NCI-H2171 treated with DMSO at 0.1 percent for 48 hours (cell line): ENCODE measurements at places on chromosomes 16 and 17.

- DNase-seq, result peak; percentile 45
Measured at GRCh38 chr17:60720763-60721531, 43.3 kb downstream of the BCAS3 start.

DNA sequence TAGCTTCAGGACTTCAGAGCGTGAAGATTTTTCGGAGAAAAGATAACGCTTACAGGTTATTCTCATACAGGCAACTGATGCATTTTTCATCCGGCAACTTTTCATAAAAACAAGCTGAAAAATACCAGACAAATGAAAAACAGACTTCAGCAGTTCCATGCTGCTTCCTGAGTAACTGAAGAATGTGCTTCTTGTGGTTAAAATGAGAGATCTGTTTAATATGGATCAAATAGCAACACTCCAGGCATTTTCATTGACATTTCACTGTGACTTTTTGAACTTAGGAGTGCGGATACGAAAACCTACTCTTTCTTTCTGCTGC is 705 bp upstream of the PITPNC1 start:
- no peak for DNase-seq

- peak; percentile 93 for DNase-seq
Measured at GRCh38 chr16:21150375-21151001, at the start of gene DNAH3. Gene DNAH3 (minus strand): TSS chr16:21150846. CDS start chr16:21150319, 527 bp downstream.

DNA sequence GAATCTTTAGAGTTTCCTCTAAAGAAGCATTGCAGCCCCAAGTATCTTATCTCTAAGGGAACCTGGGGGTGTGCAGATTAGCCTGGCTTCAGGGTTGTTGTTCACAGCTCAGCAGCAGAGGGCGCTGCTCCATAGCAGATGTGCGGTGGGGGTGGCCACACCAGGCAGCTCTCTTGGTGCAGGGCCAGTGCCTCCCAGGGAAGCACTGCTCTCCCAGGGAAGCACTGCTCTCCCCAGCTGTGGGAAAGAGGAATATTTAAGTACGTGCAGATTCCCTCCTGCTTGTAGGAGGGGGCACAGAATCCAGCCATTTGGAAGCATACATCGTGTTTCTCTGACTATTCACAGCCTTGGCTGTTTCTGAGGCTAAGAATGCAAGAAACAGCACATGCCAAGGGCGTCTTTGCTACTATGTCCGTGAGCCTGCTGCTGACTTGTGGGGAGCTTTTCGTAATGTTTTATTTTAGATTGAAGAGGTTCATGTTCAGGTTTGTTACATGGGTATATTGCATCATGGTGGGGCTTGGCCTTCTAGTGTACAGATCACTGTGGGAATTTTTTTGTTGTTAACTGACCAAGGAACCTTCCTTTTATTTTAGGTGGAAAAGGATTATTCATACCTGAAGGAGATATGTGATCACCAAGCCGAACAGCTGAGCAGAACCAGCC is 217.8 kb downstream of the SPECC1 start:
- DNase-seq, result peak; percentile 74

- DNase-seq, result no peak
Measured at GRCh38 chr17:68238164-68238870, 9.5 kb upstream of the AMZ2 start.

DNA sequence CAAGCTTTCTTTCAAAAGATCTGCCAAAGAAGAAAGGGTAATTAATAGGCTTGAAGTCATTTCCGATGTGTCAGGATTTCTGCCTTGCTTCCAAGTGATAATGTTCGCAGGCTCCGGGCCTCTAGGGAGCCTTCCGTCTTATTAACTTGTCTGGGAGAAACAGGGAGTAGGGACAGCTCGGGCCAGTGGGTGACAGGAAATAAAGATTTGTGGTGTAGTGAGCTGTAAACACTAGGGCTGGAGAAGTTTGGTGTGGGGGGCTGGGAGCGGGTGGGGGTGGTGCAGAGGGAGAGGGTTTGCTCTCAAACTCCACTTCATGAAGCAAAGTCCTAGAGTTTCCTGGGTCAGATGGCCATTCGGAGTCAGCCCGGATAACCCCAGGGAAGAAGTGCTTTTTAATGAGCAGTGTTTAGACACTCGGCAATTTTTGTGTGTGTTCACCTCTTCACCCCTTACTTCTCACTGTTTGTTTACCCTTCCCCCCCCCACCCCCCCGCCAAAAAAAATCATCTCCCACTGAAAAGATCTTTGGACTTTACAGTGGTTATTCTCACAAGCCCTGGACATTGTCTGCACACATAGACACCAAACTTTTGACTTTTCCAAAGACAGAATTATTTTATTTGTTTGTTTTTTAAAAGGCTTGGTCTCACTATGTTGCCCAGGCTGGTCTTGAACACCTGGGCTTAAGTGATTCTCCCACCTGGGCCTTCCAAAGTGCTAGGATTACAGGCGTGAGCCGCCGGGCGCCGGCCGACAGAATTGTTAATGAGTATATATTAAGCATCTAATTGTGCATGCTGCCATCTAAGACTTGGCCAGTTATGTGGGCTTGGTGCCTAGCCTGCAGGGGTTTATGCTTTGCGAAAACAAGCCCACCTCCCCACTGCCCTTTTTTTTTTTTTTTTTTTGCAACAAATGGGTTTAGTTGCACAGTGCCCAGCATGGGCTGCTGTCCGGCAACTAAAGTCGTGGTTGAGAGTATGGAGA is 196.4 kb downstream of the CCDC182 start:
- peak; percentile 60 for DNase-seq

DNA sequence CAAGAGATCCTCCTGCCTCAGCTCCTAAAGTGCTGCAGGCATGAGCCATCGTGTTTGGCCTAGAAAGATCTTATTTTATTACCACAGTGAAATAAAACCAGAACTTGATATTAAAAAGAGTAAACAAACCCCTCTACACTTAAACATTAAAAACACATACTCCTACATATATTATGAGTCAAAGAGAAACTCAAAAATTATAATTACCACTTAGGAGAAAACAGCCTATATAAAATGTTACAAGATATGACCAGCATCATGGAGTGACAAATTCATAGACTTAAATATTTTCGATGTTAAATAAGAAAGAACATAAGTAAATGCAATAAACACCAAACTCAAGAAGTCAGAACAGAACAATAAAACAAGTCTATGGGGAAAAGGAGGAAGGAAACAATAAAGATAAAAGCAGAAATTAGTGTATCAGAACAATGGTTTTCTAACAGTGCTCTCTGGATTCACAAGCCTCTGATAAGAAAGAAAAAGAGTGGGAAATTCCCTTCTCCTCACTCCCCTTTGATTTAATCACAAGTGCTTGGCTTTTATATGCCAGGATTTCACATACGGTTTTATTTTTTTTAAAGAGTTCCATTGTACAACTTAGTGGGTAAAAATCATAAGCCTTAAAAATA is 23.0 kb downstream of the SKAP1 start:
- DNase-seq, result no peak

DNA sequence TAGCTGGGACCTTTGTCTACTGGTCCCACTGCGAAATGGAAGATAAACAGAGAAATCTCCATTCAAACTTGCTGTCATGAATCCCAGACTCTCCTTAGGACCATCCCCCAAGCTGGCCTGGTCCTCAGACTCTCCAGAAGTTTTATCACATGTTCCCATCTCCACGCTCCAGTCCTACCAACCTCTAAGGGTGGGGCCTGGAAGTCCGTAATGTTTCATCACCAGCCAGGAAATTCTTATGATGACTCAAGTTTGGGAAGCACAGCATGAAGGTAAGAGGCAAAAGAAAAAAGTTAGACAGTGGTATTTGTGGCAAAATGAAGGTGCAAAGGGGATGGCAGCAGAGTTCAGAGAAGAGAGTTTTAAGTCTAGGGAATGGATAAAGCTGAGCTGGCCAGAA is 52.7 kb downstream of the ZNF18 start:
- no peak for DNase-seq

DNA sequence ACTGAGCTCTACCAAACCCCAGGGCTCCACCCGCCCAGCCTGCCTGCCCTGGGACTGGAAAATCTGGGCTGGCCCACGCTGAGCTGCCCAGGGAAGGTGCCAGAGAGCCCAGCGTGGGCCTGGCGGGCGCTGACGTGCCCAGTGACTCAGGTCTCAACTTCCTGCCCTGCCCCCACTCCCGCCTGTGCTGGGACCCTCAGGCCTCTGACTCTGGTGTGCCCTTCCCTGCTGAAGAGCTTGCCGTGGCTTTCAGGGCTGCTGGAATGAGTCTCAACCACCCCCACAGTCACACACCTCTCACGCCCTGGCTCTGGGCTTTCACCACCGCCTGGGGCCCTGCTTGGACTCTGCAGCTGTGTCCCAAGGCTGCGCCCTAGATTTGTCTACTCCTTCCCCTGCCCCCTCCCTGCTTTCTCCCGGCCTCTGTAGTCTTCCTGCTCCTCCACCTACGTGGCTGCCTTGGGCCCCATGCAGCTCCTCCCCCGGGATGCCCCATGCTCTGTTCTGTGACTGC is 10.4 kb downstream of the LLGL1 start:
- DNase-seq, result no peak

DNA sequence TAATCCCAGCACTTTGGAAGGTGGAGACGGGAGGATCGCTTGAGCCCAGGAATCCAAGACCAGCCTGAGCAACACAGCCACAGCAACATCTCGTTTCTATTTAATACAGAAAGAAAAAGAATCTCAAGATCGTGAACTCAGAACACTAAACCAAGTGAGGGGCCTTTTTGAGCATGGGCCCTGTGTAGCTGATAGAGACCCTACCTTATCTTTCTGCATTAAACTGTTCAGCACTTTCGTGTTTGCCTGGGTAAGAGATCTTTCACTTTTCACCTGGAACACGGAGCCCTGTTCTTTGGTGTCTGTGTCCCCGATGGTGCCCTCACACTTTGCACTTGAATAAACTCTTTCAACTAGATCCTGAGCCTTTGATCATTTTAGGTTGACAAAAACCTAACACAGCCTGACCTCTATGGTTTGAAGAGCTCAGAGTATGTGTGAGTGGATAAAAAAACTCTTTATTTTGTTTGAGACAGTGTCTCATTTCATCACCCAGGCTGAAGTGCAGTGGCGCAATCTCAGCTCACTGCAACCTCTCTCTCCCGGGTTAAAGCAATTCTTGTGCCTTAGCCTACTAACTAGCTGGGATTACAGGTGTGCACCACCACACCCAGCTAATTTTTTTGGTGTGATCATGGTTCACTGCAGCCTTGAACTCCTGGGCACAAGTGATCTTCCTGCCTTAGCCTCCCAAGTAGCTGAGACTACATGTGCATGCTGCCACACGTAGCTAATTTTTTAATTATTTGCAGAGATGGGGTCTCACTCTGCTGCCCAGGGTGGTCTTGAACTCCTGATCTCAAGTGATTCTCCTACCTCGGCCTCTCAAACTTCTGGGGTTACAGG is 83.8 kb upstream of the GRIN2A start:
- DNase-seq, result no peak

- DNase-seq, result no peak
Measured at GRCh38 chr16:58332997-58333700, 38.3 kb upstream of the PRSS54 start.
